ENCODE measurements at places on chromosomes 4 and X.

DNA sequence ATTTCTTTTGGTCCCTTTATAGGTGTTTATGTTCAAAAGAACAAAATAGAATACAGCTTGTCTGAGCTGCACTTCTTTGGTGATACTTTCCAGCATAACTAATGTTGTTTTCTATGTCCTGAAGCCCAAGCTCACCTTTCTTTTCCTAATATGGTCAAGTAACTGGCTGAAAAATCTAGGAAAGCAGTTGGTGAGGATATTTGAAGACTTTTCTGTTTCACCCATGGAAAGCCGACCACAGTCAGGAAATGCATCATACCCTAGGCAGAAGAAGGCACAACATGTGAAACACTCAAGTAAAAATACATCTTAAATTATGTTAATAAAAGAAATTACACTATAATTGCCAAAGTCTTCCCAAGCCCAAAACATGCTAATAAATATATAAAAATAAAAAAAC lies 337.0 kb downstream of the PDGFC start:
- H3K4me1 ChIP-seq, result no peaks in the 10 kb centered on the region
- H3K36me3 ChIP-seq, result no peaks in the 10 kb centered on the region
- H3K27ac ChIP-seq, result no peak overlapping the region
- no peak overlapping the region for H3K4me3 ChIP-seq
- DNase-seq, result no peak

GRCh38 chr4:24853142-24853541 lies 57.8 kb downstream of the SOD3 start:
- no peak overlapping the region for H3K27ac ChIP-seq
- no peaks in the 10 kb centered on the region for H3K36me3 ChIP-seq
- H3K4me3 ChIP-seq, result no peak overlapping the region
- no peaks in the 10 kb centered on the region for H3K27me3 ChIP-seq
- no peak for DNase-seq

GRCh38 chrX:72069350-72070160 lies 62.2 kb downstream of the RTL5 start:
- H3K27me3 ChIP-seq, result no peaks in the 10 kb centered on the region
- no peaks in the 10 kb centered on the region for H3K36me3 ChIP-seq
- H3K27ac ChIP-seq, result no peak overlapping the region
- H3K4me1 ChIP-seq, result peaks cover 9% of the 10 kb centered on the region

- H3K27ac ChIP-seq, result no peak overlapping the region
- H3K36me3 ChIP-seq, result no peaks in the 10 kb centered on the region
Measured at GRCh38 chr4:82192017-82192673, 181.6 kb downstream of the HNRNPD start.

DNA sequence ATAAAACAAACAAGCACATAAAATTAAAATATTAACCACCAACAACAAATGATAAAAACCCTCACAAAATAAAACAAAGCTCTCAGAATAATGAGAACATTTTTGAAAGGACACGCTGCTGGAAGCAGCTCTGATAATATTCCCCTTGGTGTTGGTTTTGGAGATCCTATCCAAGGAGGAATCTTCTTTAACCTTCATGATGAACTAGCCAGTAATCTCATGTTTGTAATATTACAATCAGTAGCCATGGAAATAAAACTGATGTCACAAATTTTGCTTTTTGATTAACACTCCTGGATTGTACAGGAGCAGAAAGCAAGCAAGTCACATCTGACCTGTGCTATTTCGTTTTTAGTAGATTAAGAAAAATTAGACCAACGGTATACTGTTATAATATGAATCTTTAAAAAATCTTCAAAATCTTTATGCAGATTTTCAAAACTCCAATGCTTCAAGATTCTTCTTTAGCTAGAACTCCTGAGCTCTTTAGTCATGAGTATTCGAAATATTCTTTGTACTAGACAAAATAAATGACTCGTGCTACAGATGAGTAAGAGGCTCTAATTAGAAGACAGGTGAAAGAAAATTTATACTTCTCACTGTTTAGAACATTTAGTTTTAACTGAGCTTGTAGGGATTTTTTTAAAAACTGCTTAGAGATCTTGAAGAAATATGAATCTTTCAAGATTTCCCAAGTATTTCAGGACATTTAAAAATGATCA lies 154.1 kb downstream of the RASL11B start:
- H3K27ac ChIP-seq, result no peak overlapping the region
- no peak for DNase-seq
- H3K4me3 ChIP-seq, result no peak overlapping the region
- peaks cover 41% of the 10 kb centered on the region for H3K4me1 ChIP-seq
- no peaks in the 10 kb centered on the region for H3K27me3 ChIP-seq
- no peaks in the 10 kb centered on the region for H3K36me3 ChIP-seq

DNA sequence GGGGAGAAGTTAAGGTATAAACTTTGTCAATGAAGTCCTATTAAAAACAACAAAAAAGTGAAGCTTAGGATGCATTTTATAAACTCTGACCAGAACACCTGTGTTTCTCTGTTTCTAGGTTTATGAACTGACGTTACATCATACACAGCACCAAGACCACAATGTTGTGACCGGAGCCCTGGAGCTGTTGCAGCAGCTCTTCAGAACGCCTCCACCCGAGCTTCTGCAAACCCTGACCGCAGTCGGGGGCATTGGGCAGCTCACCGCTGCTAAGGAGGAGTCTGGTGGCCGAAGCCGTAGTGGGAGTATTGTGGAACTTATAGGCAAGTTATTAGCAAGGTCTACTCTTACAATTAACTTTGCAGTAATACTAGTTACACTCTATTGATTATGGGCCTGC lies 46.6 kb downstream of the HTT start:
- H3K4me3 ChIP-seq, result no peak overlapping the region
- H3K27me3 ChIP-seq, result no peaks in the 10 kb centered on the region
- H3K27ac ChIP-seq, result no peak overlapping the region
- no peak for DNase-seq
- H3K36me3 ChIP-seq, result peaks cover 34% of the 10 kb centered on the region

DNA sequence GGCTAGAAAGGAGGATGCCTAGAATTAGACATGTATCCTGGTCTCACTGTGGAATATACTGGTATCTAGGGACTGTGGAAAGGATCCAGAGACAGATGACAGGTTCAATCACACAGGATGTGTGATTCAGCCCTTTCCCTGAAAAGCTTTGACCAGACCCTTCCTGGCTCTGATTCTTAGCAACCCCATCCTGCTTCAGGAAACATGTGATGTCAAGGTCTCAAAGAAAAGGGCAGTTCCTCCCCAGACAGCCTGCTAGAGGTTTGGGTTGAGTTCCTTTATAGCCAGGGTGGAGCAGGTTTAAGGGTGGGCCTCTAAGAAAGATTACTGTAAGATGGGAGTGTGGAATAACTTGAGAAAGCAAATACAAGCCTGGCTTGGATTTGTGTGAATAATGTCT lies 3.0 kb downstream of the BMP15 start:
- no peaks in the 10 kb centered on the region for H3K36me3 ChIP-seq
- no peaks in the 10 kb centered on the region for H3K27me3 ChIP-seq
- H3K27ac ChIP-seq, result no peak overlapping the region
- H3K4me3 ChIP-seq, result no peak overlapping the region
- no peaks in the 10 kb centered on the region for H3K4me1 ChIP-seq

DNA sequence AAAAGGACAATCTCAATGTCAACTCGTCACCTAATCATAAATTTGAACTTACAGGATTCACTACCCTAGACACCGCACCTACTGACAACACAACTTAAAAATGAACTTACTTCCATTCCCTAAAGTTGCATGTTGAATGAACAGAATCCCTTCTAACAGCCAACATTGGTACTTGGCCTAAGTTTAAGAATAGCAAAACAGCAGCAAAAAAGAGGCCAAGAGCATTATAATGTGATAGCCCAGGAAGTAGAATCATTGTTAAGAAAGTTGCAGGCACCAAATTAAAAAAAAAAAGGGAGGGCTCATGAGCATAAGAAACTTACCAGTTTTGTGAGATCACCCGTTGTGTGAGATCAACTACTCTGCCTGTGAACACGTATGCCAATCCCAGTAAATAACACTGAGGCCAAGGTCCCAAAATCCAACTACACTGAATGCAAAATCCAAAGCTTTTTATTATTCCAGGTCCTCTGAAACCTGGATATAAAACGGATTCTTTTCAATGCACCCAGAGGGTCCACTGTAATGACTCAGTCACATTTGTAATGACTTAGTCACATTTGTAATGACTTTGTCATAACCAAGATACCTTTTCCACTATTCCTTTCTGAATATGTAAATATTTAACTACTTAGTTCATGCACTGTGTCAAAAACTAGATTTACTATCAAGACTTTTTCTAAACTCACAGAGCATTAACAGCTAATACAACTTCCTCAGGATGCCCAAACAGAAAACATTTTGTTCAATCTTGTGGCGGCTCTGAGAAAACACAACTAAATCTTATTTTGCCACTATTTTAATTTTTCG lies 6.8 kb downstream of the HNRNPDL start:
- H3K36me3 ChIP-seq, result peaks cover 40% of the 10 kb centered on the region
- H3K4me1 ChIP-seq, result peaks cover 27% of the 10 kb centered on the region
- H3K27me3 ChIP-seq, result no peaks in the 10 kb centered on the region
- no peak overlapping the region for H3K27ac ChIP-seq

GRCh38 chr4:127209580-127210095 lies 423.1 kb upstream of the INTU start:
- H3K27me3 ChIP-seq, result no peaks in the 10 kb centered on the region
- no peak overlapping the region for H3K4me3 ChIP-seq
- no peak overlapping the region for H3K27ac ChIP-seq
- H3K36me3 ChIP-seq, result no peaks in the 10 kb centered on the region
- peaks cover 8% of the 10 kb centered on the region for H3K4me1 ChIP-seq

DNA sequence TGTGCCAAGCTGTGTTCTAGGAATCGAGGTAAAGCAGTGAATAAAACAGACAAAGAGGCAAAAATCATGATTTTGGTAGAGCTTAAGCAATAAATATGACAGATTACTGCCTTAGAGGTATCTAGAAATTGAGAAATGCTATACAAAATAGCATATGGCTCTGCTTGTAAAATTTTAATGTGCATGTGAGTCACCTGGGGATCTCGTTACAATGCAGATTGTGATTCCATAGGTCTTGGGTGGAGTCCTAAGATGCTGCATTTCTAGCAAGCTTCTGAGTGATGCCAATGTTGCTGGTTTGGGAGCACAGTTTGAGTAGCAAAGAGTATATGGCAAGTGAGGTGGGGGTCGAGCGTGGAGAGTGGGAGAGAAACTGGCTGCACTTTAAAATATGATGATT lies 697.3 kb upstream of the MAGEB2 start:
- H3K4me3 ChIP-seq, result no peak overlapping the region
- H3K27me3 ChIP-seq, result no peaks in the 10 kb centered on the region
- H3K27ac ChIP-seq, result no peak overlapping the region
- H3K4me1 ChIP-seq, result no peaks in the 10 kb centered on the region
- no peak for DNase-seq
- H3K36me3 ChIP-seq, result no peaks in the 10 kb centered on the region

GRCh38 chrX:30659421-30659820 lies 6.2 kb downstream of the GK start:
- DNase-seq, result no peak
- H3K36me3 ChIP-seq, result no peaks in the 10 kb centered on the region
- H3K27me3 ChIP-seq, result no peaks in the 10 kb centered on the region
- no peaks in the 10 kb centered on the region for H3K4me1 ChIP-seq
- no peak overlapping the region for H3K27ac ChIP-seq
- H3K4me3 ChIP-seq, result no peak overlapping the region

DNA sequence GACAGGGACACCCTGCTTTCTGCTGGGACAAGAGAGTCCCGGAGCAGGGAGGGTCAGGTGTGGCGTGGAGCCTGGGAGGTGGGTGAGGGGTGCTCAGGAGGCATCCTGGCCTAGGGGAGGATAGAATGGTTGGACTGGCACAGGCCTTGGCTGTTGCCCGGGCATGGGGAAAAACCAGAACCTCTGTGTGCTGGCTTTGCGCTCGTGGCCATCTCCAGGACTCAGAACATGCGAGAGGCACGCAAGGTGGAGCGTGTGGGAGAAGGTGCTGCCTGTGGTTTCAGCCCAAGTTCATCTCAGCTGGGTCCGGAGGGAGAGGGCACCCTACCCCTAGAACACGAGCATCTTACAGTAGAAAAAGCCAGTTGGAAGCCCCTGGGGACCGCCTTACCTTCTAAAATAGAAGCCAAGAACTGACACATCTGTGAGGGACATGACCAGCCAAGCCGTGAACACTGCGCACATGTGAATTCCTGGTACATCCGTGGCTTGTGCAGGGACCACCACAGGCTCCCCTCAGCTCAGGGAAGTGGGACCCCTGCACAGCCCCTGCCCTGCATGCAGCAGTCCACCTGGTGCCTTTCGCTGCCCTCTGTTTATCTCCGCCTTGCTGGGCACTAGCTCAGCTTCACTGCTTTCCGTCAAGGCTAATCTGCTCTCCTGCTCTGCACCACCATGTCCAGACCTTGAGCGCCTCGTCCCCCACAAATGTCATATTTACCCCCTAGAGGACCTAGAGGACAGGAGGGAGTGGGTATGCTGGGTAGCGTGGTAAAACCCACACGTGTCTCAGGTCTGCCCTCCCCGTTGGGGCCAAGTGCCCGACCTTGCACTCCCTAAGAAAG lies 13.5 kb downstream of the MSANTD1 start:
- H3K4me3 ChIP-seq, result no peak overlapping the region
- no peak overlapping the region for H3K27ac ChIP-seq
- no peaks in the 10 kb centered on the region for H3K27me3 ChIP-seq
- no peaks in the 10 kb centered on the region for H3K36me3 ChIP-seq
- DNase-seq, result no peak

DNA sequence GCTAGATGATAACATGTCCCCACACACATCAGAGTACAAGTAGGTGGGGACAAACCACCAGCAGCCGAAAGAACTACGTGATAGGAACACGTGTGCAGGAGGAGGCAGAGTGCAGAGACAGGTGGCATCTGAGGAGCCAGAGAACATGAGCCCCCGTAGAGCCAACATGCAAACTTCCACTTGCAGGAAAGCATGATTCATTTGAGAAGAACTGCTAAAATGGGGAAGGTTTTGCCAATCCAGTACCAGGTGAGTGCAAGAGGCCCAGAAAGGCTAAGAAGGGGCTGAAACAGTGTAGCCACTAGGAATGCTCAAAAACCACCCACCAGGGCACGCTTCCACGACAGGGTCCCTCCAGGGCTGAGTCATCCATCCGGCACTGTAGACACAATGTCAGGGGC lies 149.8 kb upstream of the TENM3 start:
- H3K27me3 ChIP-seq, result no peaks in the 10 kb centered on the region
- H3K27ac ChIP-seq, result no peak overlapping the region
- no peak overlapping the region for H3K4me3 ChIP-seq

- peaks cover 23% of the 10 kb centered on the region for H3K4me1 ChIP-seq
- H3K27me3 ChIP-seq, result no peaks in the 10 kb centered on the region
- peak overlapping the region; percentile 94 for H3K4me3 ChIP-seq
- H3K27ac ChIP-seq, result peak overlapping the region; percentile 99
Measured at GRCh38 chr4:168480931-168481611, 779 bp upstream of the DDX60L start.

- H3K36me3 ChIP-seq, result no peaks in the 10 kb centered on the region
- no peak for DNase-seq
- no peak overlapping the region for H3K4me3 ChIP-seq
- H3K27ac ChIP-seq, result peak overlapping the region; percentile 85
- H3K4me1 ChIP-seq, result peaks cover 39% of the 10 kb centered on the region
- no peaks in the 10 kb centered on the region for H3K27me3 ChIP-seq
Measured at GRCh38 chr4:7960790-7961655, 21.4 kb upstream of the AFAP1 start.

- no peak overlapping the region for H3K27ac ChIP-seq
- no peaks in the 10 kb centered on the region for H3K27me3 ChIP-seq
- H3K36me3 ChIP-seq, result no peaks in the 10 kb centered on the region
- H3K4me1 ChIP-seq, result no peaks in the 10 kb centered on the region
Measured at GRCh38 chrX:40755291-40756249, 20.2 kb upstream of the MED14 start.

- H3K36me3 ChIP-seq, result no peaks in the 10 kb centered on the region
- no peaks in the 10 kb centered on the region for H3K4me1 ChIP-seq
Measured at GRCh38 chrX:50618788-50619558, 148.3 kb upstream of the DGKK start.
